ENCODE measurements at places on chromosomes 2 and 18. TPM values are rescaled to one million over a fixed set of nuclear protein-coding genes. Genes with fewer than 3 reads are reported as not detected.

Gene ANKRD30BL
- total RNA-seq = not detected

Gene ABCA12
- 14.2 TPM for total RNA-seq

Gene ALK
- 0.04 TPM for total RNA-seq

Gene SPDYA
- total RNA-seq = 0.92 TPM

Gene TUBA4B
- total RNA-seq = not detected

Gene TCF23
- total RNA-seq = not detected

Gene NCKAP5
- total RNA-seq = 8.9 TPM
